Esophagus squamous epithelium (tissue), 5 donors: ENCODE measurements at places on chromosomes 5 and 9.

DNA sequence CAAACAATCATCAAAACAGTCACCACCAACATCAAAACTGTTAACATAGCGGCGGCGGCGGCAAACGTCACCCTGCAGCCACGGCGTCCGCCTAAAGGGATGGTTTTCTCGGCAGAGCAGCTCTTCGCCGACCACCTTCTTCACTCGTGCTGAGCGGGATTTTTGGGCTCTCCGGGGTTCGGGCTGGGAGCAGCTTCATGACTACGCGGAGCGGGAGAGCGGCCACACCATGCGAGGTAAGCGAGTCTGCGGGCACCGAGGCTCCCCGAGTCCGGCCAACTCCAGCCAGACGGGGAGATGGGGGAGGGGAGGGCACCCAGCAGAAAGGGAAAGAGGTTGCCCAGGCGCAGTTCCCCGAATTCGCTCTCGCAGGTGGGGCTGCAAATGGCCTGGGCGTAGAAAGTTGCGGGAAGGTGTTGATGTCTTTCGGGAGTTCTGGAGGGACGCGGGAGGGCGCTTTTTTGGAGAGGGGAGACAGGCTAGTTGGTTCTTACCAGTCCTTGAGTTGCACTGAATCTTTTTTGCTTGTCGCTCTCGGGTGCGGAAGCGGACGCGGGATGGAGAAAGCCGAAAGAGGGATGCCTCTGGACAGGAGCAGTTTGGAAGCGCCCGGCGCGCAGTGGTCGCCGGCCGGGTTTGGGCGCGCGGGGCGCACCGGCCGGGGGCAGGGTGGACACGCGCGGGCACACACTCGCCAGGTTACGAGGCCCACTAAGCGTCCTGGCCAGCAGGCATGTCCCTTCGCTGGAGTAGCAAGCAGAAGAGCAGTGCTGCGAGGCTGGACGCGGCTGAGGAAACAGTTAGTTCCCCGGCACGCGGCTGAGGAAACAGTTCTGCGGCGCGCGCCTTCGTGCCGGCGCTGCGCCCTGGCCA is 849 bp downstream of the RORB start:
- no peak for DNase-seq

GRCh38 chr5:88666761-88667495 is 216.1 kb downstream of the MEF2C start:
- no peak for DNase-seq

- DNase-seq, result no peak
Observed at GRCh38 chr5:110838961-110839360, 100.2 kb downstream of the SLC25A46 start.

DNA sequence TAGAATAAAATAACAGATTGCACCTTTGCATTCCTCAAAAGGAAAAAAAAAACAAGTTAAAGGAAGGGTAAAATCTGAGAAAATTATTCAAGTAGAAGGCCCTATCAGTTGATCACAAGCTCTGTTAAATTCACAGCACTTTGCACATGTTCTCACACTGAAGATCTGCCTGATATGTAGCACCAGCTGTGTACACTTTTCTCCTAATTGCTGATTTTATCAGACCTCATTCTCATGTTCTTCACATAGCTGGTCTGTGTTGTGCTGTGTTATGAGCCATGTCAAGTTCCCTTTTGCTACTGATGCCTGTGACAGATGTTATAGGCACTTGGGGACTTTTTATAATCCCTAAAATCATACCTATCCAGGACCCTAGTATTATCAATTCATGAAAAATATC is 390.4 kb upstream of the PRR16 start:
- no peak for DNase-seq

GRCh38 chr5:431001-431710 is 11.8 kb upstream of the EXOC3 start:
- no peak for DNase-seq

DNA sequence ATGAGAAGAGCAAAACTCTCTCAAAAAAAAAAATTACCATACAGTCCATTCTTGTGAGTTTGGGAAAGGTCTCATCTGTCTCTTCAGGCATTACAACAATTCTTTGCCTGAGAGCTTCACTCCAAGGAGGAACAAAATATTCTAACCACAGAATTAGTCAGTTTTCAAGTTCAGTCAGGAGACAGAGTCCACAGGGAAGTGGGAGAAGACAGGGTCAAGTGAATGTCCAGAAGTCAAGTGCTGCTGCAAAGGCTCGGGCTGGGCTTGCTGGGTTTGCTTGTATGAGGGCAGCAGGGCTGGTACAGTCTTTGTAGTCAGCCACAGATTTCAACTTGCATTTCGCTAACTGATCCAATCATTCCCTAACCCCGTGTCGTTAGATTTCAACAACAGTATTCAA is 17.6 kb upstream of the HEXB start:
- DNase-seq, result no peak

DNA sequence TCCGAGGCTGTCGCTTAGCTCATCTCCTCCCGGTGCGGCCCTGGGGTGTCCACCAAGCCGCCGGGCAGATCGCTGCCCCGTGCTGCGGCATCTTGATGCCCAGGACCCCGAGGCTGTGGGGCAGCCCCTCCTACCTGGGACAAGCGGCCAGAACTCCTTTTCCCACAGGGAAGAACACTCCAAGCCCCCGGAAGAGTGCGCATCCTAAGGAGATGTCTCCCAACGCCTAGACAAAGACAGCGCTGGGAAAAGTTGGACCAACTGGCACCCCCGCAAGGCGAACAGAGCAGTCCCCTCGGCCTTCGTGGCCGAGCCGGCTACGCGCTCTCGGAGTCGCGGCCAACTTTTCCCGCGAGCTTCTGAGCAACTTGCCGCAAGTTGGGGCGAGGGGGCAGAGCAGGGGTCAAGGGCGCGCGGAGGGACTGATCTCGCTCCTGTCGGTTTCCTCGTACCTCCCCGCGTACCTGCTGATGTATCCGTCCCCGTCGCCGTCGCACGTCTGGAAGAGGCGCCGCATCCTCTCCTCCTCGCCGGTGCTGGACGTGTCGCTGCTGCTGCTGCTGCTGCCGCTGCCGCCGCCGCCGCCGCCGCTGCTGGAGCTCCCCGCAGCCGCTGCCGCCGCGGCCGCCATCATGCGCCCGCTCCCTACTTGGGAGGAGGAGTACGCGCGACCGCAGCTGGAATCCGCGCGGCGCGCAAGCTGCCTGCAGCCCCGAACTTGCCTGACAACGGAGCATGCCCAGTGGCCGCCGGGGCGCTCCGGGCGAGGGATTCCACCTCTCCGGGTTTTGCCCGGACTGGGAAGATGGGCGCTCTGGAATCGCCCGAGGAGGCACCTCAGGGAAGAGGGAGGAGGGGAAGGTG is at the start of gene MCC:
Gene MCC (minus strand): TSS at position 673 of the 864 bp plus-strand sequence.
- no peak for DNase-seq

DNA sequence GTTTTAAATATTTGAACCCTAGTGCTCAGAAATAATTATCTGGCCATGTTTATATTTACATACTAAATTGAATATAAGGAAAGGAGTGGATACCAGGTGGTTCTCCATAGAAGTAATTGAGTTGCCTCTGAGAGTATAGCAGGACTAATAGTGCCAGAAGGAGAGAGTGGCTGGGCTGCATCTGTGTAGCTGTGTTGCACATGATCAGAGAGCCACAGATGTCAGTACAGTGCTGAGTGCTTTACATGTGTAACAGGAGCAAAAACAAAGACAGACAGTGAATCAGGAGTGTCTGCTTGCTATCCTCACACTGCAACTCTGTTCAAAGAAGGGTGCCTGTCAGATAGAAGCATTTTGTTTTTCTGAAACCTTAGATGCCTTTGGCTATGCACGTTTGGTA is 353.9 kb upstream of the PAPPA start:
- DNase-seq, result no peak

DNA sequence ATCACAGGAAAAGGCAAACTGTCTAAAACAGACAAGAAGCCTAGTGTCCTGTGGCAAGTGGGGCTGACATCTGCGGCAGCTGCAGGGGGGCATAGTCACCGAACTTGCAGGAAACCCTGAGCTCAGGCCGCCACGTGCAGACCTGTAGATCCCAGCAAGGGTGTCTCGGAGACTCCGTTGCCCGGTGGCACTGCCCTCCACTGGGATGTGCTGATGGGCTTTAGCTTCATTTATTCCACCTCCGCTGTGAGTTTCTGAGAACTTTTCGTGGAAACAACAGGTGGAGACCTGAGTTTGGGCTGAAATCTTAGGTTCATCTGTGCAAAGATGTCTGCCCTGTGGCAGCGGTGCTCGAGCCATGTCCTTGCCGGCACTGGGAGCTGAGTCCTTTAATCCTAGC is 22.1 kb downstream of the CEP72 start:
- DNase-seq, result no peak

GRCh38 chr5:149073213-149073612 is 10.4 kb upstream of the SH3TC2 start:
- DNase-seq, result no peak

DNA sequence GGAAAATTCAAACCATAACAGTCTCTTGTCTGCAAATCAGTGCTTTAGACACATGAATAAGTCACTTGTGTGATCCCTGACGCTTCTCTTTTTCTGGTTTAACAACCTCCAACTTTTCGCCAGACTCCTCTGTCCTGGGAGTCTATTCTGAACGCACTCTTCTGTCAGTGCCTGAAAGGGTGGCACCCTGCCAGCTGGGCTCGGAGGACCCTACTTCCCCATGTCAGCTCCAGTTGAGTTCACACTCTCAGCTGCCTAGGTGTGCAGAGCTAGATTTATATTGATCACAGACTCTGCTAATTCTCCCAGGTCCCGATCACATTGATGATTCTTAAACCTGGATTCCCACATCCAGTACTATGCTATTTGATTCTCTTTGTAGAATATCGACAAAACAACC is 649.1 kb downstream of the BNC2 start:
- DNase-seq, result no peak

DNA sequence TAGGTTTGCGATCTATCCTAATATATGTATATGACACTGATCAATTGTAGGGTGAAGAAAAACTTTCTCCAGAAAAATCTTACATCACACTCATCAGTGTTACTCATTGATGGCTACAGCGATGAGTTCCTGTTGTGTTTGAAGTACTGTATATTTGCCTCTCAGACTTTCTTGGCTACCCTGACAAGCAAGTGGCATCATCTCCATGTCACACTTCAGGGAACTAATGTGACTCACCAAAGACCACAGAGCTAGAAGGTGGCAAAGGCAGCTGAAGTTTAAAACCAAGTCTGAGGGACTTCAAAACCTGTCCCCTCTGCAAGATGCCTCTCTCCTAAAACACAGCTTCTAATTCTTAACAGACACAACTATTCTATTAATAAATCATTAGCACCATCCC is 451.4 kb downstream of the CTNND2 start:
- DNase-seq, result no peak

DNA sequence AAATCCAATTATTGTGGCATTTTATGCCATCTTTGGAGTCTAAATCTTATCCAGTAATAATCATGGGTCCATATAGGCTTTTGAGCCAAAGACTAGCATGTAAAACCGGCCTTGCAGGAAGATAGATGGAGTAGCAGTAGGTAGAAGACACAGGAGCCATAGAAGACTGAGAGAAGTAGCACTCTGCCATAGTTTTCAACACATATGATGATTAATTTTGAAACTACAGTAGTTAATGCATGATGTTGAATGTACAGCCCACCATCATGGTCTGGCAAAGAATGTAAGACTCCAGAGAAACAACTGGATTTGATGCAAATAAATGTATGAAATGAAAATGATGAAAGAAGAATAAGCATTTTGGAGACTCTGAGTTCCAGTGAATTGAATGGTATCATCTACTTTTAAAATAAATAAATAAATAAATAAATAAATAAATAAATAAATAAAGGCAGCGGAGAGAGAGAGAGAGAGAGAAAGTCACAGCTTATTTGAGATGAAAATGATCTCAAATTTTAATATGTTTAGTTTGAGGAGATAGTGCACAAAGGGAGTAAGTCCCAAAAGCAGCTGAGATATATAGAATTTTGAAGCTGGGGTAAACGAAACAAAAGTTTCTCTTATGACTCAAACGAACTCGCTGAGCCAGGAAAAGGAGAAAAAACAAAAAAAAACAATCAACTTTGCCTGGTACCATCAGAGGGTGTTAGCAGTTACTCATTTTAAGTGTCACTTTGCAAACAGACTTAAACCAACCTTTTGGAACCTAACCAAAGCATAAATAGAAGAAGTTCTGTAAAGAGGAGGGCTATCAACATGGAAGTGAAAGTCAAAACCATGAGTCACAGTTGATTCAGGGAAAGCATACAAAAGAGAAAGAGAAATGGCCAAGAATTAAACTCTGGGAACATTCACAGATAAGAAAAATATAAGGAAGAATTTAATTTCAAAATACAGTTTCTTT is 388.7 kb downstream of the CETN3 start:
- no peak for DNase-seq

DNA sequence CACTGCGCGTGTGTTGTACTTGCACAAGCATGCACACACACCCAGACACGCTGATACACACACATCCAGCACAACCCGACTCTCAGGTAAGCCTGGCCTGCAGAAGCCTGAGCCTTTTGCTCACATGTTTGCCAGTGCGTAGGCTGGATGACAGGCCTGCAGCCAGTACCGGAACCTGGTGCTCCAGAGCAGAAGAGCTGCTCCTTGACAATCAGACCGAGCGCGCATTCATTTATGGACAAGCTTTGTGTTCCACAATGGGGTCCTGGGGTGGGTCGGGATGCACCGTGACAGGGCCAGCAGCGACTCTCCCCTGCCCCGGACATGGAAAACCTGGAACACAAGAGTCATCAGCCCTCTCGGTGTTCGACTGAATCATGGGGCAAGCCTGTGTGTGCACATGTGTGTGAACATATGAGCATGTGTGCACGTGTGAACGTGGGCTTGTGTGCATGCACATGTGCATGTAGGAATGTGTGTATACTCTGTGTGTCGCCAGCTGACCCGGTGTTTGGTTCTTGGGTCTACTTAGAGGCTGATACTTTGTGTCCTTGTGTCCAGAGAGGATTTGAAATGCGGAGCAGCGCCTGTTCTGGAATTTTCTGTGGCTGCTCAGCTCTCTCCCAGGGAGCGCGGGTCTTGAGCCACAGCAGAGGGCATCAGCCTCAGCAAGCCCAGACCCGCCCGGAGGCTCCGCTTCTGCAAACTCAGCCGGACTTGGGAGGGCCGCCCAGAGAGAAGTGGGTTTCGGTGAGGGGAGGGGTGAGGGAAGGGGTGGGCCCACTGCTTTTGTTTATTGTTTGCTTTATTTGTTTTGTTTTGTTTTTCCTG is 32.2 kb downstream of the IRX4 start:
- no peak for DNase-seq

GRCh38 chr5:72125941-72126620 is 18.8 kb downstream of the MAP1B start:
- DNase-seq, result no peak

DNA sequence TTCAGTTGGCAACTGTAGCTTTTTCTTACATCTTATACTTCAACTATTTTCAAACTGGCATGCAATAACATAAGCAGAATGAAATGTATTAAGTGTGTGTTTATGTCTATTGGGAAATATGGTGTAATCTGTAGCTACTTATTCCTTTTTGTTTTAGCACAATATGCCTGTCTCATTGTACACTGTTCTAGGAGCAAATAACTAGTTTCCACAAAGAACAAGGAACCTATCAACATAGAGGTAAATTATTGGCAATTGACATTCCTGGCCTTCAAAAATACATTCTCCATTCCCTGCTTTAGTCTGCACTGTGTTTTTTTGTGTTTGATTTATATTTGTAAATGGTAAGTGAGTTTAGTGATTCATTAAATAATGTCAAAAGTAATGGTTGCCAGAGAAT is 75.7 kb downstream of the FBXL7 start:
- no peak for DNase-seq
